Stimulated activated CD4-positive, alpha-beta T cell treated with anti-CD3 and anti-CD28 coated beads, TNF-alpha, amount 100 ng/mL, for 48 hours (primary cell): ENCODE measurements at places on chromosomes 12 and 14.

GRCh38 chr12:130194154-130194553 is 31.9 kb downstream of the FZD10 start:
- no peak for DNase-seq

- DNase-seq, result peak; percentile 64
Observed at GRCh38 chr14:92728759-92729364, 19.6 kb downstream of the LGMN start.

DNA sequence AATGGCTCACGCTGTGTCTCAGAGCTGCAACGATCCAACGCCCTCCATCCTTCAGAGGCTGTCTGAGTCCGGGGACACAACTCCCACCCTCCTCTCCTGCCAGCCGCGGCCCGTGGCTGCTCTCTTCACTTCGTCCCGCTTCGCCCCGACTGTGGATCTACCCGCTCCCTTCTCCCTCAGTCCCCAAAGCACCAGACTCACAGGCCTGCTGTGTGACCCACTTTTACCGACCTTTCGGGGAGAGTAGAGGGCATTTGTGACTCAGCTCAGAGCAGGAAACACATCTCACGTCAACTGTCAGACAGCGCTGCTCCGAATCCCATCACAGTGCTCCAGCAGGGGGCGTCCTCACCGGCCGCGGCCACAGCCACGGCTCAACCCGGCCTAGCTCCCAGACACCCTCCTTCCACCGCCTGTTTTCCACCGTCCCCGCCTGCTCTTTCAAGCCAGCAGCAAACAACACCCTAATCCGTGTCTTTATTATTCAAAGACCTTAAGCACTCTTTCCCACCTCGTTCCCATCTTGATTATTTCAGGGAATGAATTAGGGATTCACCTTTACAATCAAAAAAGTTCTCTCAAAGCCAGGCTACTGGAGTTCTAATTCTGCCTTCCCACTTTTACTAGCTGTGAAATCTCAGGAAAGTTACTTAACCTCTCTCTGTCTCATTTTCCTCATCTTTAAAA is 5.0 kb upstream of the AQP2 start:
- DNase-seq, result peak; percentile 89

DNA sequence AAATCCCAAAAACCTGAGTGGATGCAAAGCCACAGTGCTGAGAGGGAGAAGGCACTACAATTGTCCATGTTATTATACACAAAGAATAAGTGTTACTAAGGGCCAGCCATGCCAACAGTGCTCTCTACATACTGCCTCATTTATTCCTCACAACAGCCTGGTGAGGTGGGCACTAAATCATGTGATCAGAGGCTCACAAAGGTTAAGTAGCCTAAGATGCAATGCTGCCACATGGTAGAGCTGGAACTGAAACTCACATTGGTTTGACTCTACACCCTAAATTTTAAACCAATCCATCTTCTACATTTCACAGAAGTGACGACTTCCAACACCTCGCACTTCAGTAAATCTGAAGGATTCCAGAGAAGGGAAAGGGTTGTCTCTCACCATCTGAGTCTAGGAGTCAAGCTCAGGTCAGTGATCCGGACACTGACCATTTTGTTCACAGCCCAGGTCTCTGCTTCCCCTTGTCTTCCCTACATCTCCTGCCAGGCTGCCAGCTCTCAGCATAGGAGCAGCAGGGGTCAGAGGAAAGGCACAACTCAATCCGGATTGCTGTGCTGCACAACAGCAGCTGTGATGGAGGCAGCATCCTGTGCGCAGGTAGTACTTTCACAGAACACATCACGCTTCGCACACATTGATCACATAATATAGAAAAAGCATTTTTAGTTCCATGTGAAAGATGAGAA is 29.6 kb downstream of the NID2 start:
- DNase-seq, result no peak

GRCh38 chr14:69287098-69288010 is 27.4 kb downstream of the GALNT16 start:
- DNase-seq, result no peak
